ENCODE measurements at places on chromosomes 3 and 15.

DNA sequence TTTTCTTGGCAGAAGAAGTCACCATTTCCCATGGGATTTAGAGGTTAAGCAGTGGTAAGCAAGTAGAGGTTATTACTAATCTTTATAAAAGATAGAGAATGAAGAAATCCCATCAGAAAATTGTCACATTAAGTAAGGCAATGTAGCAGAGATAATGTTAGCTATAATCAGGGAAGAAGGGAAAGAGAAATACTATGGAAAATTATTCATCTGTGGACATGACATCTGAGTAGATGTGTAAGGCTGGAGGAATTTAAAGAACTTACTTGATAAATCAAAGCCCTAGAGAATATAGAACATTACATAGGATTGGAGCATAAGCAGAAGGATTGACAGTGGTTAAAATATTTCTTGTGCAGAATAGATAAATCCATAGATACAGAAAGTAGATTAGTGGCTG is 553.1 kb upstream of the CBLB start:
- no peak for DNase-seq

DNA sequence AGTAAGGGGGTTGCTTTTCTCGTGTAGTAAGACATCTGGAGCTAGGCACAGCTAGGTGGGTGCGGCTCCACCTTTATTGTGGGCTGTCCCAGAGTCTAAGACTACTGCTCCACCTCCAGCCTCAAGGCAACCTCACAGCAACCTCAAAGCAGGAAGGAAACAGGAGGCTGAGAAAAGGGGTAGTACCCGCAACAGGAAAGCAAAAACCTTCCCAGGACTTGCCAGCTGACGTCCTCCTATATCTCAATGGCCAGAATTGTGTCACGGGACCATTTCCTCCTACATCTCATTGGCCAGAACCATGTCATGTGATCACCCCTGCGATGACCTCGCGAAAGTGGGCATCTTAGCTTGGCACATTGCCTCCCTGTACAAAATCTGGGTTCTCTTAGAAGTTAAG is 4.3 kb upstream of the GPR160 start:
- no peak for DNase-seq

- no peak for DNase-seq
These were observed 83.1 kb upstream of the SETMAR start for GRCh38 chr3:4220065-4220464.

DNA sequence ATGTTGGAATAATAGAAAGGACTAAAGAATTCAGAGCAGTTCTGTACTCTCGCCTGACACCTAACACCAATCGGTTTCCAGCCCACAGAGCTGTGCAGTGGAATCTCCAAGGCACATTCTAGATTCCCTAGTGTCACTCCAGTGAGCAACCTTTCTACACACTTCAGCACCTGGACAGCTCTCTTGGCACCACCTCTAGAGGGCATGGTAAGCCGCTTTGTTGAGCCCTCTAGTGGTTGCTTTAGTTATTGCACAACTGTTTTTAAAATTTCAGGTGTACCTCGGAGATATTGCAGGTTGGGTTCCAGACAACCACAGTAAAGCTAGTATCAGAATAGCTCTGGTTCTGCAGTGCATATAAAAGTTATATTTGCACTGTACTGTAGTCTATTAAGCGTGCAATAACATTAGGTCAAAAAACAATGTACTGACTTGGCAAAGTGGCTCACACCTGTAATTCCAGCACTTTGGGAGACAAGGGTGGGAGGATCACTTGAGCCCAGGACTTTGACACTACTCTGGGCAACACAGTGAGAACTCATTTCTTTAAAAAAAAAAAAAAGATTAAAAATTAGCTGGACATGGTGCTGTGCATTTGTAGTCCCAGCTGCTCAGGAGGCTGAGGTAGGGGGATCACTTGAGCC is 26.5 kb upstream of the ERC2 start:
- peak; percentile 25 for DNase-seq

DNA sequence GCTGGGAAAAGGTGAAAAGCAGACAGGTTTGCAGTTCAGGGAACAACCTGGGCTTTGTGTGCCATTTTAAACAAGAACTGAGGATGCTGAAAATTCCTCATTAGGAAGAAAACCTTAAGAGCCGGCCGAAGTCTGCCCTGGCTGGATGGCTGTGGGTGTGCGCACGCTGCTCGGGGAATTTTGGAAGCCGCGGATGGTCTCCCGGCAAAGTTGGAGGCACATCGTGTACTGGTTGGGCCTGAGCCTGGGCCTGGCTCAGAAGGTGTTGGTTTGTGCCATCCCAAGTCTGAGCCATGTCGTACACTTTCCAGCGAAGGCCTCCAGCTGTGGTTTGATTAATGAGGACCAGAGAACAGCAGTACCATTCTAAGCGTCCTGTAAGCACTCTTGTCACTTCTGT is 188.2 kb downstream of the ATP10A start:
- DNase-seq, result no peak

- DNase-seq, result no peak
These were observed 11.9 kb downstream of the GPR176 start for GRCh38 chr15:39908186-39908585.

Data from stimulated activated CD8-positive, alpha-beta memory T cell treated with anti-CD3 and anti-CD28 coated beads, Interleukin-4, amount 100 ng/mL, for 4 hours (primary cell).